ENCODE measurements at places on chromosomes 7 and 10.

- DNase-seq = no peak
Observed at GRCh38 chr10:59234194-59234593, 57.8 kb downstream of the PHYHIPL start.

DNA sequence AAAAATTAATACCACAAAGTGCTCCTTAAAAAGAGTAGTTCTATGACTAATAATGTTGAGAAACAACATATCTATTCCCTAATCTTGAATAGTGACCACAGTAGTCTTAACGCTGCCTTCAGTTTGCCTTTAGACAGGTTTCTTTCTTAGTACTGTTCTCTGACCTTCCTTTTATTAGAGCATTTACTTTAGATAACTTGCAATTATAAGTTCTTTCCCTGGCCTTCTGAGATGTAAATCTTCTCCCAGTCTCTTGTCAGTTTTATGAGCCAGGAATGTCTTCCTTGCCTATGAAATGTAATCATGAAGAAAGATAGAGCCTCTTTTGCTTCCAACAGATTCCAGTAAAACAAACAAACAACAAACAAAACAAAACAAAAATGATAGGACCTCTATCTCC lies 1119.8 kb upstream of the LRRTM3 start:
- no peak for DNase-seq

DNA sequence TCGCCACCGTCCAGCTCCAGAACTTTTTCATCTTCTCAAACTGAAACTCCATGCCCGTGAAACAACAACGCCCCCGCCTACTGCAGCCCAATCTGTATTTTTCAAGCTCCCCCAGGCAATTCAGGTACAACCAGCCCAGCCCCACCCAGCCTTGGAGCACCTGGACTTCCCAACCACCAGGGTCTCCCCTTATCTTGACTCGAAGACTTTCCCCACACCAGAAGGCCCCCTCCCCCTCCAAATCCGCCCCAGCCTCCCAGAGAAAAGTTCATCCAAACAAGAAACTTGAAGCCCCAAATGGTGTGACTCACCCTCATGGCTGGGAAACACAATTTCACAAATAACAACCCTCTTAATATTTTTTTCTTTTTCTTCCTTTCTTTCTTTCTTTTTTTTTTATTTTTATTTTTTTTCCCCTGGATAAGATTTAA lies 10.6 kb downstream of the ZCCHC24 start:
- no peak for DNase-seq

- DNase-seq = no peak
Observed at GRCh38 chr7:12031186-12031585, 179.9 kb upstream of the TMEM106B start.

DNA sequence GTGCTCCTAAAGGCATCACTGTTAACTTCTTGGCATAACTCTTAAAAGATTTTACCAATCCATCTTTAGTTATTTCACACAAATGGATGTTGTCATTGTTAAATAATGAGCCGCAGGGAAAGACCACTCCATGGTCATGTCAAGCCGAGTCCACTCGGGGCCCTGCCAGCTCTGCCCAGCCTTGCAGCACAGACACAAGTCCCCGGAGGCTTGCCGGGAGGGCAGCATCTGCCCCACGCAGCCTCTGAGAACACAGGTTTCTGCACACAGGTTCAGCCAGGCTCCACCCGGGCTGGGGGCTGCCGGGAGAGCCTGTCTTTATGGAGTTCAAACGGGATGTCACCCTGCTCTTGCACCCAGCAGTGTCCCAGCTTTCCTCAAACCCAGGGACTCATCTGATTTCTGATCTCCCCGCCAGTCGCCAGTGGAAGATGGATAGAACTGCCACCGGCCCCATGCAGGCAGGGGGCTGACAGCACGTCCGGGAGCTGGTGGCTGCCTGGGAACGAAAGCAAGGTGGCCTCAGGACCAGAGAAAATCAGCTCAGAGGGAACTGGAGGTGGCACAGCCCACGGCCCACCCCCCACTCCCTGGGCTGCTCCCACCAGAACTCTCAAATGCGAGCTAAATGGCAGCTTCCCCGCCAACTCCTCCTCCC lies 156.2 kb downstream of the TCERG1L start:
- no peak for DNase-seq

GRCh38 chr10:104734433-104734832 lies 93.3 kb downstream of the SORCS3 start:
- DNase-seq = no peak

- DNase-seq = no peak
Observed at GRCh38 chr7:46654546-46655443, 733.7 kb upstream of the IGFBP3 start.

GRCh38 chr10:132304756-132305509 lies 2.8 kb downstream of the STK32C start:
- no peak for DNase-seq

DNA sequence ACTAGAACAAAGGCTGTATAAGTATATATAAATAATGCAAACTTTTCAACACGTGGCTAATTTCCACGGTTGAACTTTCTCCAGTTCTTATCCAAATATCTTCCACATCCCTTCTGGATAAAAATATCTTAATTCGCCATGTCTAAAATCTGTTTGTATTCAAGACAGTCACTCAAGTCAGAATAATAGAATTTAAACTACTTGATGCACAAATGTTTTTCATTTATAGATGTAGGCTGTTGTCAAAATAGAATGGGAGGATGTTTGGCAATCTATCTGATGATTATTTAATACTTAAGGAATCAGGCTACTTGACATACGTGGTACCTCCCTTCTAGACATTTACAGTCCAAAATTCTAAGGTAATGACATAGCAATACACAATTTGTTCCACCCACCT lies 204.3 kb downstream of the TWIST1 start:
- DNase-seq = no peak

- no peak for DNase-seq
Observed at GRCh38 chr7:136312592-136312991, 335.4 kb upstream of the MTPN start.

- no peak for DNase-seq
Observed at GRCh38 chr7:15495170-15495569, 66.6 kb downstream of the AGMO start.

DNA sequence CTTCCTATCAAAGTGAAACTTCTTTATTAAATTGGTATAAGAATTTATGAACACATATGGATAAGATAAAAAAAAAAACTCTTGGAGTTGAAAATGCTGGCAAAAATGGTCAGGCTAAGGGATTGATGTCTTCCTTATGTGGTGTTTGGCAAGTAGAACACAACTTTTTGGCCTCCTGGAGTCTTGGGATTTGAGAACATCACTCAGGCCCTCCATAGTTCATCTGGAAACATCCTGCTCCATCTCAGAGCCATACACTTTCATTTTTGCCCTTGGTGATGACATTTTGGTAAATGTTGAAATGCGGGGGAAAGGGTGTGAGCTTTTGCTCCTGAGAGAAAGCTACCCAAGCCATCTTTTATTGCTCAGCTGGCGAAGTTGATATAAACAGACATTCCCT lies 27.5 kb upstream of the BTBD16 start:
- DNase-seq = no peak

GRCh38 chr10:12801214-12802087 lies 200.1 kb downstream of the CCDC3 start:
- no peak for DNase-seq

DNA sequence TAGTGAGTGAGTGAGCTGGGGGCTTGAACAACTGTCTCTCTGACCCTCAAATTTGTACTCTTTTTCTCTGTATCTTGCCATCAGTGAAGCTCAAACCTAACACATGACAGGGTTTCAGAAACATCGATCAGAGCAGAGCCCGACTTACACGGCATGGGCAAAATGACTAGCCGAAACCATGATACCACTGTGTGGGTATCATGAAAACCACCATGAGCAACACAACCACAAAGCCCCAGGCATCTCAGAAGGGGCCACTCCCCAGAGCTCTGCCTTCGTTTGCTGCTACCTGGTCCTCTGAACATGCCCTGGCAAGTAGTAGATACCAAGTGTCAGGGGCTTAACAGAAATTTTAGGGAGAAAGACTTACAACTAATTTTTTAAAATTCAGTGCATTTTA lies 308.5 kb downstream of the WDR11 start:
- DNase-seq = no peak

DNA sequence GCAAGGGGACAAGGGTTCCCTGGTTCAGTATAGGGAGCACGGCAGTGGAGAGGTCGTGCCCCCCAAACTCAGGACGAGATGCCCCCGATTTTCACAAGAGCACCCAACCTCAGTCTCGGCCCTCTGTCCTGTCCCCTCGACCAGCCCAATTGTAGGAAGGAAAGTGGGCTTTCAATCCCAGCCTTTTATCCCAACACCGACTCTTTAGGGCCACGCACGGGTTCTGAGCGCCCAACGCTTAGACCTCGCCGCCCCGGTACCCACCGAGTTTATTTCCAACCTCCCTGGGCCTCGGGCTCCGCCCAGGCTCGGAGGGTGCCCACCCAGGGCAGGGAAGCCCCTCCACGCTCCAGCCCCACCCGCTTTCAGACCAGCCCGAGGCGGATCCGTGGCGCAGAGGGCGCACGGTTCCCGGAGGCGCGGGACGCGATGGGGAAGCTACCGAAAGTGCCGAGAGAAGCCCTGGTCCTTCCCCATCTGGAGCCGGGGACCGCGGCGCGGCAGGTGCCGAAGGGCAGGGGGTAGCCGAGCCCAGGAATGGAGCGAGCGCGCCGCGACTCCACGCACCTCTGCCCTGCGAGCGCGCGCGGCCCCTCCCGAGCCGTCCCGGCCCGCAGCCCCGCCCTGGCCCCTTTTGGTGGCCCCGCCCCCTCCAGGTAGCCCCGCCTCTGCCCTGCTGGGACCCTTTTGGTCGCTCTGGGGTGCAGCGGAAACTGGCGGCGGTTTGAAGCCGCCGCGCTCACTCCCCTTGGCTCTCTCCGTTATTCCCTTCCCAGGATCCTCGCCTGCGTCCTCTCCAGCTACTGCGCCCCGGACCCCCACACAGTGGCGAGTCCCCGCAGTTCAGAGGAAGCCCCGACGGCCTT lies 20.4 kb downstream of the GRID2IP start:
- no peak for DNase-seq

DNA sequence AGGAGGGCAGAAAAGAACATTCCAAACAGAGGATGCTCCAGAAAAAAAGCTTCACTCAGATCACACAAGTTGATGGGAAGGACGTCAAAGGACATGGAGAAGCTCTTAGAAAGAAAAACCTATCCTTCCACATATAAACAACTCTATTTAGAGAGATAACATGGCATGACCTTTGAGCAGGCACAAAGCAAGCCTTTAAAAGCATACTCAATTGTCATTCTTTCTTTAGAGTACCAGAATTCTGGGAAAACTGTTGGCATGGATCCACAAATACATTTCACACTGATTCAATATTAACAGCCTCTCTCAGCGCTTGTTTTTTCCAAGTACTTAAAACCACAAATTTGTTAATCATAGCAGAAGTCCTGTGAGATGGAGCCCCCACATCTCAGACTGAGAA lies 7.3 kb upstream of the ABLIM1 start:
- no peak for DNase-seq

DNA sequence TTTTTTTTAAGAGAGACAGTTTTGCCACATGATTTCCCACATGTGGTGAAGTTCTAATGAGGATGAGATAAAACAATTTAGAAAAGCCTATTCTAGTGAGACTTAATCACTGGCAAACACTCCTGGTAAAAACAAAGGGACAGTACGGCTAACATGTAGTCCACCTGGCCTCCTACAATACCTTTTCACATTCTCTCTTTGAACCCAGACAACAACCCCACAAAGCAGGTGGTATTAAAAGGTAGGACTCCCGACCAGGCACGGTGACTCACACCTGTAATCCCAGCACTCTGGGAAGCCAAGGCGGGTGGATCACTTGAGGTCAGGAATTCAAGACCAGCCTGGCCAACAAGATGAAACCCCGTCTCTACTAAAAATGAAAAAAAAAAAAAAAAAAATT lies 12.4 kb downstream of the PARD3 start:
- no peak for DNase-seq

DNA sequence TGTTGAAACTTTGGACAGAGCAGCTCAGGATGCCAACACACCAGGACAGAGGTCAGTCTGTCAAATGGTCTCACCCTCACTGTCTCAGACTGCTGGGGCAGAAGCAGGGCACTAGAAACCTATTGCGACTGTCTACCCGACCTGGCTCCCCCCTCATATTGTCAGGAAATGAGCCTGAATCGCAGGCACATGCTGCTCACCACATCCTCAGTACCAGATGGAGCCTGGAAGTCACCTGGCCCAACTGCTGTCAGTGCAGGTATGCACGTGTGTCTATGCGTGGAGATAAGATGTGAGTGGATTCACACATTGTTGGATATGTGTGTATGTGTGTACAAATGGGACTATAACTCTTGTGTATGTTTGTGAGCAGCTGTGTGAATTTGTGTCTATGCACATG lies 3.2 kb upstream of the CDHR1 start:
- DNase-seq = no peak

DNA sequence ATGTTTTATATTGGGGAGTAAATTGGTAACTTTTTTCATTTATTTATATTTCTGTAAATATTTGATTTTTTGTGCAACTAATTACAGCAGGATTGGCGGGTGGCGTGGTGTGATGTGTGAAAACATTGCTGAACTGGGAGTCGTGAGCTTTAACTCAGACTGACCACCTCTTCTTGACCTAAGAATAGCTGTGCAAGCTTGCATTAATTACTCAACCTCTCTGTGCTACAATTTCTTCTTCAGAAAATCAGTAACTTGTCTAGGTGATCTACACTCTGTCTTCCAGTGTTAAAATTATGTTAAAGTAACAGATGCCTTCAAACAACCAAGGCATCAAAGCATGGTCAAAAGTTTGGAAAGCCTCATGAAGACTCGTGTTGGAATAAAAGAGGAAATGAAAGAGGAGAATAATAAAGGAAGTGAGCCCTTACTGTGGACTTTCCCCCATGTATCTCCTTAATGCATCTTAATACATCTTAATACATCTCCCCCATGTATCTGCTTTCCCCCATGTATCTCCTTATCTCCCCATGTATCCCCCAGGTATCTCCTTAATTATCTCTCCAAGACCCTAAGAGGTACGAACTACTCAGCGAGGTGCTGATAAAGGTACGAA lies 71.2 kb downstream of the SVIL start:
- no peak for DNase-seq

DNA sequence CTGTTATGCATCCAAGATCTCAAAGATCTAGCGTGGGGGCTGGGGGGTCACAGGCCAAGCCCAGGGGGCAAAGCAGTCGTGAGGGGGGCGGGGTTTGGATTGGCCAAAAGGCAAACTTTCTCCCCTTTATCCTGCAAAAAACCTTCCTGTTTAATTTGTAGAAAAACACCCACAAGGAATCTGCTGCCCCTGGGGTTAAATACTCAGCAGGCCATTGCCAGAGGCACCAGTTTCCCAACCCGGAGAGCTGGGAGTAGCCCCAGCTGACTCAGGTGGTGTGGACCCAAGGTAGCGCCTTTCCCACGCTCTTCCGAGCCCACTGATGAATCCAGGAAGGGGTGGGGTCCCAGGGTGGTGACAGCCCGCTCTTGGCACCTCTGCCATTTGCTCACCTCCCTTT lies 21.4 kb downstream of the KCP start:
- DNase-seq = no peak

- no peak for DNase-seq
Observed at GRCh38 chr7:121803039-121803438, 69.9 kb upstream of the PTPRZ1 start.

GRCh38 chr10:53134050-53134449 lies 361.5 kb upstream of the MBL2 start:
- no peak for DNase-seq

- DNase-seq = no peak
Observed at GRCh38 chr7:88150033-88150432, 69.8 kb downstream of the SRI start.

GRCh38 chr7:191981-192649 lies at the start of gene FAM20C:
Gene FAM20C, plus strand, starts transcription at chr7:192571. Its CDS starts 629 bp downstream, at chr7:193200.
- DNase-seq = no peak

- no peak for DNase-seq
Observed at GRCh38 chr7:1136841-1137516, 23.0 kb downstream of the ZFAND2A start.

Measured in KG1 (cell line).